ENCODE measurements at places on chromosomes 6 and 20.
A peak's percentile ranks its signal among the peaks of the same experiment; 100 is the strongest.

GRCh38 chr20:17642404-17643269, 39.4 kb downstream of the RRBP1 start:
- DNase-seq = no peak

- DNase-seq = no peak
Observed at GRCh38 chr6:133895573-133896343, 6.8 kb downstream of the TCF21 start.

DNA sequence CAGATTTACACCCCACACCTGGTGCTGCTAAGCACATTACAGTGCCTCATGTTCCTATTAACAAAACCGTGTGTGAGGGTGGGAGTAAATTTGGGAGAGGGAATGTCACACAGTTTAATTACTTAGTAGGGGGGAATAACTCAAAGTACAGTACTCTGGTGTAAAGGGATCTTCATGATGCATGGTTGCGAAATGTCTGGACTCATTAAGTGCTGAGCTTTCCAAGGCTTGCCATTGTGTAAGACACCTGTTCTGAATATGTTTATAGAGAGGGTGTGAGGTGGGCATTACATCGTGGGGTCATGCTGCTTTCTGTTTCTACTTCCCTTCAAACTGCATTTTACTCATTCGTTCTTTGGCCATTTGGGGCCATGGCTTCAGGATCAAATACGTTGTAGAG, 181.2 kb downstream of the ADGRG6 start:
- no peak for DNase-seq

DNA sequence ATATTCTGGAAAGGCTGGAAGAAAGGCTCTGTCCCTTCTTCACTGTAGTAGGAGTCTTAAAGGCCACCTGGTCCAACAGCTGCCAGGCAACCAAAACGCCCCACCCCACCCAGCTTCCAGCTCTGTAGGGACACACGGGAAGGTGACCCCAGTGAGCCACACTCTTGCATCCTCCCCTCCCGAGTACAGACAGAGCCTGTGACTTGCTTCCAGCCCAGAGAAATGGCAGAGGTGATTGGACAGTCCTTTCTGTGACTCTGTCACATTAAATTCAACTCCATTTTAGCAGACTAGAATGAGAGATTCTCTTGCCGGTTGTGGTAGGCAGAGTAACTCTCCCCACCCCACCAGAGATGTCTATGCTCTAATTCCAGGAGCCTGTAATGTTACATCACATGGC, 226.2 kb upstream of the ARID1B start:
- DNase-seq = no peak

- DNase-seq = no peak
Observed at GRCh38 chr6:32658268-32658897, 8.1 kb downstream of the HLA-DQB1 start.

GRCh38 chr6:107803957-107804356, 20.2 kb downstream of the SCML4 start:
- DNase-seq = no peak

GRCh38 chr20:36113036-36113435, 41.5 kb upstream of the EPB41L1 start:
- no peak for DNase-seq

DNA sequence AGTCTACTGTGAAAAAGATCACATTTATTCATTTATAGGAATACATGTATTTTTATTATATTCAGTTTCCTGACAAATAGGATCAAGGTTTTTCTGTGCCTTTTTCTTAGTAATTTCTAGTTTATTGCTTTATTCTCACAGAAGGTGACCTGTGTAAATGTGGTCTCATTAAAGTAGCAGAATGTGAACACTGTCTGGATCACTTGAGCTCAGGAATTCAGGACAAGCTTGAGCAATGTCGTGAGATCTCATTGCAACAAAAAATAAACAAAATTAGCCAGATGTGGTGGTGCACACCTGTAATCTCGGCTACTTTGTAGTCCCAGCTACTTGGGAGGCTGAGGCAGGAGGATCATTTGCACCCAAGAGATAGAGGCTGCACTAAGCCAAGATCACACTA, 516.7 kb downstream of the CDKAL1 start:
- DNase-seq = no peak

DNA sequence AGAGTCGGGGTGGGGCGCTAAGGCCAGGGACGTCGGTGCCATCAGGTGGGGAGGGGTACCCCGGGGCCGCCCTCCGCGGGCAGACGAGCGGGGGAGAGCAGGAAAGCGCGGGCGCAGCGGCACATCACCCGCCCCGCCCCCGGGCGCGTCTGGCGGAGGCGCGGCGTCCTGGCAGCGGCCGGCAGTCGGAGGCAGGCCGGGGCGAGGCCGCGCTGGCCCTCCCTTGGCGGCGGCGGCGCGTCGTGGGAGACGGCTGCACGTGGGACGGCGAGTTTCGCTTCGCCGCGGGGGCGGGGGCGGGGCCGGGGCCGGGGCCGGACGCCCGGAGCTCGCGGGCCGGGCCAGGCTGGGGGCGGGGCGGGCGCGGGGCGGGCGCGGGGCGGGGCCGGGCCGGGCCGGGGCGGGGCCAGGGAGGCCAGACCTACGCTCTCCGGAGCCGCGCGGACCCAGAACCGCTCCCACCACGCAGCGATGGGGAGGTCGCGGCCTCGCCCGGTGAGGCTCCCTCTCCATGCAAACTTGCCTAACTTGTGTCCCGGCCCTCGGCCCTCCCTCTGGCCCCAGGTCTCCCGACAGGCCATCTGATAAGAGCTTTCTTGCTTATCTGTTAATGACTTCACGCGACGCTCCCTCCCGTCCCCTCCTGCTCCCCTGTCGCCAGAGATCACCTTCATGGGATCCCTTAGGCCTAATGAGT, 12.5 kb downstream of the ITPR3 start:
- DNase-seq = no peak

GRCh38 chr6:34512738-34513115, 43.4 kb downstream of the SPDEF start:
- no peak for DNase-seq

- no peak for DNase-seq
Observed at GRCh38 chr6:38775870-38776269, 60.8 kb downstream of the DNAH8 start.

- DNase-seq = no peak
Observed at GRCh38 chr20:23283096-23283850, 67.3 kb upstream of the NXT1 start.

DNA sequence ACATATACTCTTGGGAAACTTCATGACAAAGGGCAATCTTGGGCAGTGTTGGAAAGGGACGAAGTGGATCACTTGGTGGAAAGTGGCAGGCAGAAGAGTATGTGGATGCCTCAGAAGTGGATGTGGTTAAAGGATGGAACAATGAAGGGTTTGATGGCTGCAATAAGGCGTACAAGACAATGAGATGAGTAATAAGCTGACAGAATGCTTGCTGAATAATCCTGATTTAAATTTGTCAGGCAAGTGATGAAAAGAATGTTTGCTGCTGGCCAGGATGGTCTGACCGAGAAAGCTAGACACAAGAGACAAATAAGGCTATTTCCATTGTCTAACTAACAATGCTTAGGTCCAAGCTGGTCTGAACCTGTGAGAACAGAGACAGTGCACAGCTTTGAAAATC, 61.6 kb upstream of the CEP85L start:
- no peak for DNase-seq

GRCh38 chr6:108432792-108433191, 127.9 kb upstream of the FOXO3 start:
- no peak for DNase-seq

GRCh38 chr20:52193133-52193532, 1.6 kb upstream of the ZFP64 start:
- no peak for DNase-seq

GRCh38 chr6:42428326-42429041, 23.2 kb downstream of the TRERF1 start:
- no peak for DNase-seq

- no peak for DNase-seq
Observed at GRCh38 chr6:84866715-84867114, 102.3 kb upstream of the TBX18 start.

DNA sequence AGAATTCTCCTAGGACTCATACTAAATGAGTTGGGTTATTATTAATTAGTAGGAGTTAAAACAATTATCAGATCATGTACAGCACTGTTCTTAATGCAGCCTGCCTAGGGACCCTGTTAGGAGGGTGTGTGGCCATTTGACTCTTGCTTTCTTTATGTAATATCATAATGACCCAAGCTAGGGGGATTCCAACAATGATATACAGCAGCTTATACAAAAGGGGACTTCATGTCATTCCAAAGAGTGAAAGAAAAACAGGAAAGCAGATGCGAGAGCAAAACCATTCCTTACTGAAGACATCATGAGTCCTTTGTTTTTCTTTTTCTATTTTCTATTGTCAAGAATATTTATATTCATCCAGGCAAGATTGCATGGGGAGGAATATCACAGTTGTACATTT, 455.2 kb downstream of the PLCB1 start:
- DNase-seq = no peak

DNA sequence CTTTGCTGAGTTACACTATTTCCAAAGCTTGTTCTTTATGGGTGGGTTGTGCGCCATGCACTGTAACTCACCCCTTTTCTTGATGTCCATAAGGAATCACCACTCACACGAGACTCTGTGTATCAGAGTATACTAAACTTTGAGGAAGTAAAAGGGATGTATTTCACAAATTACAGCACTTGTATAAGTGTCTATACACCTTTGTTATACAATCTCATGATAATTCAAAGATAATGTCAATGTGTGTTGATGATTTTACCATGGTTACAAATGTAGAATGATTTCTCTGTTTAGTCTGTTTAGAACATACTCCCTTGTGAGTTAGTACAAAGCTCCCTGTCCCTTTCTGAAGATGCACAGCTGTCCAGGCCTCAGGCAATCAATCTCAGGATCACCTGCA, 922.2 kb upstream of the MAP3K7 start:
- DNase-seq = no peak

- no peak for DNase-seq
Observed at GRCh38 chr6:10759312-10759839, 11.8 kb downstream of the TMEM14B start.

DNA sequence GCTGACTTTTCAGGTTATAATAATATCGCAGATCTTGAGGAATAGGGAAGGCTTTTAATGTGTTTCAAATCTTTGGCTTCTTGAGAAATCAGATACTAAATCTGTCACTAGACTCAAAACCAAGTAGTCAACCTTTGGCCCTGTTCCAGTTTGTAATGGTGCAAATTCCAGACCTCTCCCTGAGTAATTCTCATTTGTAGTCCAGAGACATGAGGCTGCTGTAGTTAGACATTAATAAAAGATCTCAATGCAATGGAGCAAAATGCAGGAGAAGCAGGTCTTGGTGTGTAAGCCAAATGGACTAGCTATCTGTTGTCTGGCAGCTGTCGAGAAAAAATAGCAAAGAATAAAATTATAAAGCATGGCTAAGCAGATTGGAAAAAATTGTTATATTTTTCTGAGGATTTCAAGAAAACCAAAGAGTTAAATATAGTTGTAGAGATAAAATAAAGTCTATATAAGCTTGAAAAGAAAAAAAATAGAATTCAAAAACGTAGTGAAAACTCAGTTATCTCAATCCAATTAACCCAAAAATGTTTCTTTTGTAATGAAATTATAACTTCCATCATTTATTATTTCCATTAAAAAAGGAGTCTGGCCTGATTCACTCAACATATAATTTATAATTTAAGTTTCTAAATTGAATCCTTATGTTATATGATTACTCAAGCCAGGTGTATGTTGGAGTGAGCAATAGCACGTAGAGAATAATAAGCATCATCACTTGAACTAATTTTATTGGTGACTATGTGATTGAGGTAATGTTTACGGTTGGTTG, 161.5 kb upstream of the ADGRB3 start:
- no peak for DNase-seq

GRCh38 chr6:37524025-37524969, 24.6 kb upstream of the CCDC167 start:
- no peak for DNase-seq

GRCh38 chr6:158031381-158032353, 50.0 kb downstream of the SYNJ2 start:
- DNase-seq = peak; percentile 15

DNA sequence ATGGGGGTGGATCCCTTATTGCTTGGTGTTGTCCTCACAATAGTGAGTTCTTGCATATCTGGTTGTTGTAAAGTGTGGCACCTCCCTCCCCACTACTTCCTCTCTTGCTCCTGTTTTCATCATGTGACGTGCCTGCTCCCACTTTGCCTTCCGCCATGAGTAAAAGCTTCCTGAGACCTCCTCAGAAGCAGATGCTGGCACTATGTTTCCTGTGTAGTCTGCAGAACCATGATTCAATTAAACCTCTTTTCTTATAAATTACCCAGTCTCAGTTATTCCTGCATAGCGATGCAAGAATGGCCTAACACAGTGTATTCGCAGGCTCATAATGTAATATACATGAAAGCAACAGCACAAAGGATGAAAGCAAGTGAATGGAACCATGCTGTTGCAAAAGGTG, 28.4 kb upstream of the ANKRD60 start:
- DNase-seq = no peak

- no peak for DNase-seq
Observed at GRCh38 chr6:75217193-75217592, 11.3 kb upstream of the COL12A1 start.

GRCh38 chr6:169498916-169499513, 202.8 kb downstream of the WDR27 start:
- DNase-seq = no peak

DNA sequence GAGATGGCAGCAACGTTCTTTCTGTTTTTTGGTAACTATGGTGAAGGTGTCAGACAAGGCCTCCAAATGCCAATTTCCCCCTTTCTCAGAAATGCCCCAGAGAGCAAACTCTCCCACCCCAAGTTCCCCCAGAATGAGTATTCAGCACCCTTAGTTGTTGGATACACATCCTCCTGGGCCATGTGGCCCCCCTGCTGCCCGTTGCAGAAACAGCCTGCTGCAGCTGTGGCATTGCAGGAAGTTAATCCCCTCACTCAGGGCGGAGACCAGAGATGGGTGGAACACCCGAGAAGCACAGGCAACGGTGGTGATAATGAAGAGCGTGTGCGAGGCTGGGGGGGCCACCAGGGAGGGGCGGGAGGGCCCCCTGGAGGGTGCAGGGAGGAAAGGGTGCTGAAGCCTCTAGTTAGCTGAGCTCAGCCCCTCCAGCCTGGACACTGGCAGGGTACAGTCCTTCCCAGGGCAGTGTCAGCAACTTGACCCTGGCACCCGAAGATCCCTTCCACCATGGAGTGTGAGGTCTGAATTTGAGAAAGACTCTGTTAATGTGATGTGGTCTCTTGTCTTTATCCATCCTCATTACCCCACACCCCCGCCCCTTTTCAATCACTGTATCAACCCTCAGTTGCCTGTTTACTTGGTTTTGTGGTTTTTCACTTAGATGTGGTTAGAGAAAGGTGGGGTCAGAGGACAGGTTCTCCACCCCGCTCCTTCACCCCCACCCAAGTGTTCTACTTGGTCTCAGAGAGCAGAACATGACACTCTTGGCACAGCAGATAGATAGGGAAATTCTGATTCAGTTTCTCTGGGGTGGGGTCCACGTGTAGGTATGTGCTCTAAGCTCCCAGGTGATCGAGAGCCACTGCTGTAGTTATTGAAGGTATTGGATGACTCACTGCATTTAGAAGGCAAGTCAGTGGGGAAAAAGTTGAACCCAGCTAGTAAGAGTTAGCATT, 208.8 kb upstream of the SUPT3H start:
- no peak for DNase-seq

GRCh38 chr6:110183292-110183885, 3.2 kb downstream of the CDC40 start:
- no peak for DNase-seq

Data from stimulated activated CD8-positive, alpha-beta memory T cell treated with anti-CD3 and anti-CD28 coated beads, Interleukin-4, amount 100 ng/mL, for 1 hour (primary cell).